ENCODE measurements at places on chromosomes 3 and 15.

GRCh38 chr15:81886591-81886990, 159.2 kb downstream of the MEX3B start:
- DNase-seq, result peak; percentile 14

DNA sequence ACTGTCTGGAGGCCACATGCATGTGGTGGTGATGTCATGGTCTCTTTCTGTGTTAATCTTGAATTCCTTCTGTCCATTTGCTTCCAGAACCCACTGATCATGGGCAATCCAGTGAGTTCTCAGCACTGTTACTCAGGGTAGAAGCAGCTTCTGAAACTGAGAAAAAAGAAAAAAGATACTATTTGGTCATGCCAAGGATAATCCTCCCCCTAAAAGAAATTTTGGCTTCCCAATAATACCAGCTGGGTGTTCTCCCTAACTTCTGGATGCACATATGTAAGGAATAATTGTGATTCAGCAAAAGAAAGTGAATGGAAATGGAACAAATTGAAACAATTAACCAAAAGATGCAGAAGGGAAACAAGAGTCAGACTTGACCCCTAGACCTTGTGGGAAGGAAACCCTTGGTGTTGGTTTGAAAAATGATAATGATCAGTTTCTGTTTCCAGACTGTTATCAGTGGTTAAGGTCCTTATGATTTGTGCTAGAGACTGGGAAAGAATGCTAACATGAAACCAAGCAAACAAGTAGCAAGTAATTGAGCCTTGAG, 92.3 kb downstream of the RBMS3 start:
- DNase-seq, result peak; percentile 31

DNA sequence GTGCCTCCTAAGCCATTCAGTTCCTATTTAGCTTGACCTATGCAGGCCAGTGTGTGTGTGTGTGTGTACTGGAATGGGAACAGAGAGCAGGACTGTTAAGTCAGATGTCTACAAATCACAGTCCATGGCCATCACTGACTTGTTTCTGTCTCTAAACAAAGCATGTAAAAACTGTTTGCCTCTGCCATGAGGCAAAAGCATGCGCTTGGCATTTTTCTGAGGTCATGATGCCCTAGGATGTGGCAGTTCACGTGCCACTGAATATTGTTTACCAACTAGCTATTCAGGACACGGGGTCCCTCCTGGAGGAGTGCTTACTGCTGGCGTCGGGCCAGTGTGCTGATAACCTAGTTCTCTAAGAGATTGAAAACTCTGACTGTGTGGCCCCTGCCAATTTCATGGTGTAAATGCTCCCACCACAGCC, 8.2 kb upstream of the ATP13A3 start:
- DNase-seq, result no peak

DNA sequence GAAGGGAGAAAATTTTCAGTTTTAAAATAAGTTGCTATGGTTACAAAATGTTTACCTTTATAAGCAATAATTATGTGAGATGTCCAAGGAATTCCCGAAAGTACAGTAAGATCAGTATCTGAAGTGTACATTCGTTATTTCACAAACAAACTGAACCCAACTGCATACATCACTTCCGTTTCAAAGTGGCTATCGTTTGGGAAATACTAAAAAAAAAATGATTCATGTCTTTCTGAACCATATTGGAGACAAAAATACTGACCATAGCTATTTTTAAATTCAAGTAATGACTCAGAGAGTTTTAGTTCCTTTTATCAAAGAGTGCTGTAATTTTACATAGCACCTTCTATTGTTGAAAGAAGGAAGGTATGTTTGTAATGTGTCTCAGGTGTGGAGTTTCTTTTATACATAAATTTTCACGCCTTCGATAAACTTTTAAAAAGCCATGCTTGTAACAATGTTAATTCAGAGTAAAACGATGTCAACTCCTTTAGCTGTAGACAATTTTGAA, 8.0 kb upstream of the ANKRD28 start:
- DNase-seq, result peak; percentile 91

DNA sequence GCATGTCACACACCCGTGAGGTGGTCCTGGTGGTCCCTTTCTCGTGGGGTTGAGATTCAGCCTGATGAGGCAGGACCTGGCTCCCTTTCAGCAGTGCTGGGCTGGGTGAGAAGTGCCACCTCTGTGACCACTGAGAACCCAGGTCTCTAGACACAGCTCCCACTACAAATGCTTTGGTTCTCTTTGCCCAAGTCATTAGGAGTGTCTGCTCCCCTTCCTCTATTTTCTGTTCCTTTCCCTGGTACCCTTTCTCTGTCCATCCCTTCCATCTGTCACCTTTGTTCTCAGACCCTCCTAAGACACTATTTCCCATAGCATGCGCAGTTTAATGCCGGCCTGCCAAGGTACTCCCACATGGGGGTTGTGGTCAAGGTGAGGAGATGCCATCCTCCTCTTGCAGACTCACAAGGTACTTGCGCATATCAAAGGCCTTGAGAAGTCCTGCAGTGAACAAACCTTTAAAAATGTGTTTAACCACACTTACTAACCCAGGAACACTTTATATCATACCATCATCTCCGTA, 297.7 kb downstream of the LRTM1 start:
- DNase-seq, result no peak

Data from fibroblast of pulmonary artery (primary cell).